Neural crest cell (in vitro differentiated cells): ENCODE measurements at places on chromosomes 6 and 20. TPM values are rescaled to one million over a fixed set of nuclear protein-coding genes. Genes with fewer than 3 reads are reported as not detected.

The RTEL1 gene
- 46.7 and 48.4 TPM in 2 replicates for total RNA-seq

- no peak for DNase-seq
- H3K36me3 ChIP-seq, result peaks cover 19% of the 10 kb centered on the region
- H3K27me3 ChIP-seq, result no peaks in the 10 kb centered on the region
- no peak overlapping the region for H3K4me3 ChIP-seq
- H3K27ac ChIP-seq, result no peak overlapping the region
Measured at GRCh38 chr6:144307880-144308279, 22.7 kb downstream of the UTRN start.

DNA sequence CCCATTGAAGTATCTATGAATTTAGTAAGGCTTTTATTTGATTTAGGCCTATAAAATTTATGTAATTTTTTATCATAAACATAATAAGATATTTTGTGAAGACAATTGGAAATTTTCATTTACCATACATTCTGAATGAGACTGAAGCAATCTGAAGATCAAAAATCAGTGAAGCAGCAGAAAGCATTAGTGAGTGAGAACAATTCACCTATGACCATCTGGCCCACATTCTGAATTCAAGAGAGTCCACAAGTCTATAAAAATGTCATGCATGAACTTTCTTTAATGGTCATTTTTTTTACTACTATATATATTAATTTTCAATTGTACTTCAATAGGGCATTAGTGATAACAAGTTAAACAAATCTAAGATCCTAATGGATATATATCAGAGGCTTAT is 1026.6 kb upstream of the MAP3K7 start:
- no peaks in the 10 kb centered on the region for H3K36me3 ChIP-seq
- H3K27me3 ChIP-seq, result no peaks in the 10 kb centered on the region
- DNase-seq, result no peak
- H3K4me1 ChIP-seq, result no peaks in the 10 kb centered on the region
- no peak overlapping the region for H3K27ac ChIP-seq

The KHDC1L gene
- 1.0 TPM in 1 of 2 replicates, not detected in the other for total RNA-seq

DNA sequence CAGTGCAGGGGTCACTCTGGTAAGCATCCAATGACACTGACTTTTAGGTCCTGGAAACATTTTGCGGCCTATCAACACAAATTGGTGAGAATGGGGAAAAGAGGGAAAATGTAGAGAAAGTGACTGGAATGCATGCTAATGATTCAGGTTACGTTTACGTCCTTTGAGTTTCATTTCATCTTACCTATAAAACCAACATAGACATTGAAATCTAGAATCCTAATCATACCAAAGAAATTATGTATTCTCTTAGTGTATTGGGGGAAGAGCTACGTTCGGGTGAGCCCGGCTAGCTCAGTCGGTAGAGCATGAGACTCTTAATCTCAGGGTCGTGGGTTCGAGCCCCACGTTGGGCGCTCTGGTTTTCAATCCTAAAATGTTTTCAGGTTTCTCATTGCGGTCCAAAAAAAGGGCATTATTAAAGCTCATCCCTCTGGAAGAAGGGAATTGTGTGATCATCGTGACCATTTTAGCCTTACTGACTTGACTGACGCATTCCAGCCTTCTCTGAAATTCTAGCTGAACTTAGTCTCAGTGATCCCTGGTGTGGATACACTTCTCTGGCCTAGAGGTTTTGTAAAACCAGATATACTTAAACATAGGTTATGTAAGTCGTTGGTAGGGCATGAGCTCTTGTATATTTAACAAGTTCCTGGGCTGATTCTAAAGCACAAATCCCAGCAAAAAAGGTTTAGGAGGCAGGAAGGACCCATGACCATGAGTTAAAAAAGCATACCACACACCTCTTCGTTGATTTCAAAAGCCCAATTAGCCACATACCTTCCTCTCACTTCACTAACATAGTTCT is 18.3 kb downstream of the HMGN4 start:
- H3K27ac ChIP-seq, result peak overlapping the region; percentile 36
- peak; percentile 57 for DNase-seq
- no peak overlapping the region for H3K4me3 ChIP-seq
- peaks cover 14% of the 10 kb centered on the region for H3K4me1 ChIP-seq
- peaks cover 20% of the 10 kb centered on the region for H3K27me3 ChIP-seq

DNA sequence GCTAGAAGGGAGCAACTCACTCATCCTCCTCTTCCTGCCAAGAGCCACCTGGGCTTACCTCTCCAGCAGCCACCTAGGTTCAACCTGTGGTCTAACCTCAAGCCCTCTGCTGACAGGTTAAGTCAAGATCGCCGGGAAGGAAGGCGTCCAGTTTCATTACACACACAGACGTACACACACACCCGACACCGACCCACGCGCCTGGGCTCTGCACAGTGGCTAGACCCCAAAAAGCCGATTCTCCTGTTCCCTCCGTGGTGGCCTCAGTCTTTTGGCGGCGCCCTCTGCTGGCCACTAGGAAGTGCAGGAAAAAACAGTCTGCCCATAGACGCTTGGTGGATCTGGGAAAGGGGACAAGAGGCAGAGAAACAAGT is 52.8 kb downstream of the MRPL14 start:
- H3K27ac ChIP-seq, result no peak overlapping the region
- peaks cover 21% of the 10 kb centered on the region for H3K4me1 ChIP-seq
- peaks cover 14% of the 10 kb centered on the region for H3K27me3 ChIP-seq
- no peaks in the 10 kb centered on the region for H3K36me3 ChIP-seq

- H3K27me3 ChIP-seq, result no peaks in the 10 kb centered on the region
- no peaks in the 10 kb centered on the region for H3K36me3 ChIP-seq
- no peak overlapping the region for H3K4me3 ChIP-seq
Measured at GRCh38 chr6:109082188-109082577, 12.5 kb downstream of the SESN1 start.

The DAAM2 gene
- total RNA-seq, result 17.6 and 18.2 TPM in 2 replicates

- H3K27me3 ChIP-seq, result no peaks in the 10 kb centered on the region
- H3K27ac ChIP-seq, result no peak overlapping the region
- no peaks in the 10 kb centered on the region for H3K36me3 ChIP-seq
- peaks cover 8% of the 10 kb centered on the region for H3K4me1 ChIP-seq
- no peak for DNase-seq
- H3K4me3 ChIP-seq, result no peak overlapping the region
Measured at GRCh38 chr6:109503327-109504224, 20.6 kb upstream of the ZBTB24 start.

DNA sequence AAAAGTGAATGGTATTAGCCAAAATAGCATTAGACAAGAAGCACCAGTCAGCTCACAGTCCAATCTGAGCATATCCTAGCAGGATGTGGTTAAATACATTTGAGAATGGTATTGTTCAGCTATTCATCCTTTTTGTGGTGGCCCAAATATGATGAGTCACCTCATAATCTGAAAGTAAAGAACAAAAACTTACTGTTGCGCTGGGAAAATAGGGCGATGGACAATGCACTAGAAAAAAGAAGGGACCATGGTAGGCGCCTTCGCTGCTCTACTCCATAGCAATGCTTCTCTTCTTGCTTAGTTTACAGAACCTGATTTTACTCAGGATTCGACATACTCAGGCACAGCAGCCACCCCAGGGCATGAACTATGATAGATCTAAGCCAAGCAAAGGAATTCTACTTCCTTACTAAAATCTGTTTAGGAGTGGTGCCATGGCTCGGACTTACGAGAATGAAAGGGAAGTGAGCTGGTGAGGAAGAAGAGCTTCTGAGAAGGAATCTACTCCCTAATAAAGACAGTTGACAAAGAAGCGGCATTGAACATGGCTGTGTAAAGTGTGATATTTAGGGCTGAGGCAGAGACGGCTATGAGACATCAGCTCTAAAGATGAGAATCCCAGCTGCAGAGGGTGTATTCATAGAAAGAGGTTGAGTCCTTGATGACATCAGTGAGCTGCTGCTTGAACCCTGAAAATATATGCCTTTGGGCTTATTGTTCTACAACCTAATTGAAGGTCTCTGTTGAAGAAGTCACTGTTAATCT is 16.6 kb upstream of the FBXO9 start:
- H3K36me3 ChIP-seq, result peaks cover 13% of the 10 kb centered on the region
- H3K4me3 ChIP-seq, result no peak overlapping the region
- no peak overlapping the region for H3K27ac ChIP-seq
- DNase-seq, result no peak
- peaks cover 27% of the 10 kb centered on the region for H3K4me1 ChIP-seq

DNA sequence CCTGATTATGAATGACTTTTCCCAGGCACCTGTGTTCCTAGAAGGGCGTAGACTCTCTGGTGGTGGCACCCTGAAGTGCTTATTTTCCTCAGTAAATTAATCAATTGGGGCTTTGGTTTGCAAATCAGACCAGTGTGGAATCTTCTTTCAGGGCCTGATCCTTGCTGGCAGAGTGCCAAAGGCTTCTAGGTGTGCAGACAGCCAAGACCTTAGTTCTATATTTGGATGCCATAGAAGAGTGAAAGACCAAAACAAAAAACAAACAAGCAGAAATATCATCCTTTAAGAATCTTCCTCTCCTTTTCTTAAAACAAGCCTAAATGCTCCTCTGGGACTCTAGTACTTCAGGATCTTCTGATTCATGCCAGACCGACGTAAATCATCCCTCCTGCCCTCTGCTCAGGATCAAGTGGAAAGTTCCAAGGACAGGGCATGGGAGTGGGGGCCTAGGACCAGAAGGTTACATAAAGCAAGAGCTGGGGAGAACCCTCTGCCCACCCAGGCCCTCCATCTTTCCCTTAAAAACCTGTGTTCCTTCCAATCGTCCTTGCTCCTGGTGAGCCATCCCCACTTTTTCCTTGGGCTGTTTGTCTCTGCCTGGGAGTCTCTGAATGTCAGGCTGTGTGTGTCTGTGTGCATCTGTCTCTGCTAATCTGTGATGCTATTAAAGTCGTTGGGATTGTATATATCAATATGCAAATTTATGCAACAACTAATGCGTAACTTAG is 70.5 kb upstream of the MYLIP start:
- no peaks in the 10 kb centered on the region for H3K36me3 ChIP-seq
- H3K27me3 ChIP-seq, result peaks cover 2% of the 10 kb centered on the region
- no peak overlapping the region for H3K4me3 ChIP-seq
- H3K4me1 ChIP-seq, result peaks cover 2% of the 10 kb centered on the region
- no peak overlapping the region for H3K27ac ChIP-seq
- no peak for DNase-seq

DNA sequence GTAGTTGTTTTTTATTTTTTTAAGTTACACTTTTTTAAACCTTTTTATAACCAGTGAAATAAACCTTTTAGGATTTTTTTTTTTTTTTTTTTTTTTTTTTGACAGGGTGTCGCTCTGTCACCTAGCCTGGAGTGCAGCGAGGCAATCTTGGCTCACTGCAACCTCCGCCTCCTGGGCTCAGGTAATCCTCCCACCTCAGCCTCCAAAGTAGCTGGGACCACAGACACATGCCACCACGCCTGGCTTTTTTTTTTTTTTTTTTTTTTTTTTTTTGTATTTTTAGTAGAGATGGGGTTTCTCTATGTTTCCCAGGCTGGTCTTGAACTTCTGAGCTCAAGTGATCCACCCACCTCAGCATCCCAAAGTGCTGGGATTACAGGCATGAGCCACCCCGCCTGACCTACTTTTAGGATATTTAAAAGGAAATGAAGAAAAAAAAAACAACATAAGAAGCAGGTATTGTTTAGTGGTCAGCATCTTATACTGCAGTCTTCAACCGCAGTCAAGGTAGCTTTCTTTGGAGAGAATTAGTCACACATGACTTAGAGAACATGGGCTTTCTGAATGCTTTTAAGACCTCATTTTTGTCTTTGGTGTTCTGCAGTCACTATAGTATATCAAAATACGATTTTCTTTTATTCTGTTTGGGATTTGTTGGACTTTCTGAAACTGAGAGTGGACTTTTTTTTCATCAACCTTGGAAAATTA is 1.6 kb downstream of the POLR1H start:
- peaks cover 6% of the 10 kb centered on the region for H3K27me3 ChIP-seq
- no peak overlapping the region for H3K27ac ChIP-seq
- peaks cover 2% of the 10 kb centered on the region for H3K36me3 ChIP-seq
- peak overlapping the region; percentile 99 for H3K4me3 ChIP-seq
- DNase-seq, result no peak
- peaks cover 35% of the 10 kb centered on the region for H3K4me1 ChIP-seq

- no peaks in the 10 kb centered on the region for H3K27me3 ChIP-seq
- H3K27ac ChIP-seq, result peak overlapping the region; percentile 15
- H3K36me3 ChIP-seq, result peaks cover 2% of the 10 kb centered on the region
- no peak for DNase-seq
- H3K4me1 ChIP-seq, result peaks cover 3% of the 10 kb centered on the region
- no peak overlapping the region for H3K4me3 ChIP-seq
Measured at GRCh38 chr6:154981079-154981870, 13.8 kb upstream of the TIAM2 start.

The SLPI gene
- not detected in 2 replicates for total RNA-seq

The DCDC2 gene
- 0.30 TPM in 1 of 2 replicates, not detected in the other for total RNA-seq
